H1 (cell line): ENCODE measurements at places on chromosomes 3 and 15. TPM values are rescaled to one million over a fixed set of nuclear protein-coding genes. Genes with fewer than 3 reads are reported as not detected.

DNA sequence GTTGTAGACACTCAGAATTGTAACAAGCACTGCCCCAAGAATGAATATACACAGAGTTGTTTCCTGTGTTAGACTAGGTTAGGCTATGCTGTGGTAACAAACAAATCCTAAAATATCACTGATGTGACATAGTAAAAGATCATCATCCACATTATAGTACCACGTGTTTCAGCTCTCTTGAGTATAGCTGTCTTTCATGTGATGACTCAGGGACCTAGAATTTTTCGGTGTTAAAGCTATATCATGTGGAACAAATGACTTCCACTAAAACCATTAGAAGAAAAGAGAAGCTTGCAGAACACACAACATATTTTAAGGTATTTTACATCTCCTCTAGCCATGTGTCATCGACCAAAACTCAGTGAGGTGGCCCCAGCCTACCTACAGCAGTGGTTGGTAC is 307.9 kb upstream of the RBMS3 start:
- DNase-seq, result no peak

GRCh38 chr3:142987707-142988106 is 13.7 kb upstream of the U2SURP start:
- DNase-seq, result no peak

Gene C3orf80
- total RNA-seq, result 1.1 TPM in 2 replicates

Gene ADCY5
- 18.5 and 18.9 TPM in 2 replicates for total RNA-seq

GRCh38 chr3:27661797-27662196 is 60.3 kb downstream of the EOMES start:
- peak; percentile 30 for DNase-seq

DNA sequence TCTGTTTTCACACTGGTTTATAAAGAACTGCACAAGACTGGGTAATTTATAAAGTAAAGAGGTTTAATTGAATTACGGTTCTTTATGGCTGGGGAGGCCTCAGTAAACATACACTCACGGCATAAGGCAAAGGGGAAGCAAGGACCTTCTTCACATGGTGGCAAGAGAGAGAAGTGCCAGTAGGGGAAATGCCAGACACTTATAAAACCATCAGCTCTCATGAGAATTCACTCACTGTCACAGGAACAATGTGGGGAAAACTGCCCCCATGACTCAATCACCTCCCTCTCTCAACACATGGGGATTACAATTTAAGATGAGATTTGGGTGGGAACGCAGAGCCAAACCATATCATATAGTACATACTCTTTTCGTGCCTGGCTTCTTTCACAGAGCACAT is 42.4 kb downstream of the MAP2K1 start:
- DNase-seq, result no peak

DNA sequence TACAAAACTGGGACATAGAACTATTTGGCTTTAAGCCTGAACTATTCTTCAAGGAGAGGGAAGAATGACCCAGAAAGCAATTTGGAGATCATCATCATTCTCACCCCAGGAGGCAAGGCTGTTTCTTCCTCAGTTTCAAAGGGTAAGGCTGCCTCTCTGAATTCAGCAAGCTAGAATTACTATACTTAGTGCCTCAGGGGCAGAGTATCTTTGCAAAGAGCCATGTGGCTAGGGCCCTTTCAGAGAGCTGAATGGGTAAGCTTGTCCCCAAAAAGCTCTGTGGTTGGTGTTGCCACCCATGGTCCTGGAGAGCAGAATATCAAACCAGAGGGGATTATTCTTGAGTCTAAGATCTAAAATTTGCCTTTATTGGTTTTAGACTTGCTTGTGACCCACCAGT is 720.3 kb upstream of the ARPP21 start:
- no peak for DNase-seq

DNA sequence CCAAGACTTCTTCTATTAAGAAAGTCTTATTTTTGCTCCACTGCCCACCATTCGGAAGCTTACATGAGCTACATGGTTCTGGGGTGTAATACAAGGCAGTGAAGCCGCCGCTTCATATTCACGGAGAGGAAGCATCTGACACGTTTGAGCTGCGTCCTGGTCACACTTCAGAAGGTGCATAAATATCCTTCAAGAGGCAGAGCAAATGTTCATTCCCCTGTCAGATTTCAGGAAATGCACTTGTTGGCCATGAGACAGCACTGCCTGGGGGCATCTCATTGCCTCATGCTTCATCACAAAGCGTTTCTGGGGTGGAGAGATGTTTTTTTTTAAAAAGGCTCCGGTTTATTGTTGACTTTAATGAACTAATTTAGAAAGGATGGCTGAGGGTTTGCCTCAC is 119.9 kb downstream of the CADPS start:
- DNase-seq, result no peak

DNA sequence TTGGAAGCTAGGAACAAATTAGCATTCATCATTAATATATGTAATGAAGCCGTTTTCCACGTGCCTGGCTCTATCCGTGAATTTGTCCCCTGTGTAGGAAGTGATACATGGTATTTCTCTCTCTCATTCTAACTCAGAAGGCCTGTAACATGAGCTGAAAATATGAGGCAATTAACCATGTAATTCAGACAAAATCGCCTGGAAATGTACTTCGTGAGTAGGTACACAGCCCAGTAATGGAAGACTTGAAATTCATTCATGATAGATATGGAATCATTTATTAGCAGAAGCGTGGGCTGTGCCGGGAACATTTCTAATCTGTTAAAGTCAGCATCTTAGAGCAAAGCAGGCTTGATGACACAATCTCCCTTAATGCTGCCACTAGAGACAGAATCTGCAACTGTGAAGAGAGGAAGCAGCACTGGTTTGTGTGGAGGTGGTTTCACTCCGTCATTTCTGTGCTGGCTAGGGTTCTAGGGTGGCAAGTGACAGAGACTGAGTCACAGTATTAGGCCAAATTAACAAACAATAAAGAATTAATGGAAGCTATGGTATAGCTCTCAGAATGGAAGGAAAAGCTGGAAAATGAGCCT is 225.0 kb upstream of the PROK2 start:
- no peak for DNase-seq

- no peak for DNase-seq
Observed at GRCh38 chr3:65996589-65996988, 42.1 kb downstream of the MAGI1 start.

GRCh38 chr3:99348451-99348850 is 289.9 kb upstream of the COL8A1 start:
- DNase-seq, result no peak

DNA sequence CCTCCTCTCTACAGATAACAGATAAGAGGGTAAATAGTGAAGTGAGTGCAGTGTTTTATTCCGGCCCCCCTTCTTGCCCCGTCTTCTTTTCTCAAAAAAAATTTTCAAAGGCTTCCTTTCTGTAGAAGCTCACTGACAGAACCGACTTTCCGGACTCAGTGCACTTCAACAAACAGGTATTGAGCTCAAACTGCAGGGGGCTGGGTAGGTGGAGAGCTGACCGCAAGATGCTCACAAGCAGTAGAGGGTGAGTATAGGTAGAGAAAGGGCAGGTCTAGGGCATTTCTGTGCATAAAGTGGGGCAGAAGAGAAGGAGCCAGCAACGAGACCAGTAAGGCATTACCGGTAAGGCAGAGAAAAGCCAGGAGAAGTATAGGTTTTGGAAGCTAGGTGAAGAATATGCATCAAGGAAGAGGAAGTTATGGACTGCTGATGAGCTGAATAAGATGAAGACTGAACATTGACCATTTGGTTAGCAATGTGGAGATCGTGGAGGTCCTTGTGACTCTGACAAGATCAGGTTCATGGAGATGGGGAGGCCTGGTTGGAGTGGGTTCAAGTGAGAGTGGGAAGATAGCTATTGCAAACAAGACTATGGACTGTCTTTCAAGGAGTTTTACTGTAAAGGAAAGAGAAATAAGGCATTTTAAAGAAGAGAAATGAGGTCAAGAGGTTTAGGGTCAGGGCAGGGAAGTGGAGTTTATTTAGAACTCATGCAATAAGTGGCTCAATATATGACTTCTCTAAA is 97.4 kb downstream of the ST6GAL1 start:
- no peak for DNase-seq

GRCh38 chr15:67184208-67184925 is 70.1 kb downstream of the AAGAB start:
- no peak for DNase-seq

DNA sequence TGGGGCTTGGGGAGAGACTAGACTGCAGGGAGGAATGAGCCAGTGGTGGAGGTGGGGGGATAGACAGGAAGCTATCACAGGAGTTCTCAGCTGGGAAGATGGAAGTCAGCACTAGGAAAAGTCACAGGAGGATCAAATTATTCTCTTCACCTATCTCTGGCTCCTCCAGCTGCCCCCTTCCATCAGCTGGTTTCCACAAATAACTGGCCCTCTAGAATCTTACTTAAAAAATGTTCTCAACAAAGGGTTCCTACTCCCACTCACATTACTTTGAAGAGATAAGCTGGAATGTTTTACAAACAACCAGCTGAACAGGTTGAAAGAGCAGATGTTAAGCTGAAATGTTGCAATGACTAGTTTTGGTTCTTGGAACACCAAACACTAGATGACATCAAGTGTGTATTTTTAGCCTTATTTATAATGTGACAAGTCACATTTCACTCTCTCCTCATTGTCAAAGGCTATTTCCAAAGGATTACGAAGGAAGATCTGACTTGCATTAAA is 102.7 kb upstream of the AADACL2 start:
- no peak for DNase-seq

- no peak for DNase-seq
Observed at GRCh38 chr15:88142121-88142520, 114.4 kb downstream of the NTRK3 start.

Gene PAK6
- 9.0 and 9.4 TPM in 2 replicates for total RNA-seq

Gene PRRT3
- 8.4 and 9.2 TPM in 2 replicates for total RNA-seq

- no peak for DNase-seq
Observed at GRCh38 chr3:155995525-155996370, 124.6 kb upstream of the KCNAB1 start.

- DNase-seq, result no peak
Observed at GRCh38 chr3:72482589-72483321, 365.5 kb downstream of the SHQ1 start.

DNA sequence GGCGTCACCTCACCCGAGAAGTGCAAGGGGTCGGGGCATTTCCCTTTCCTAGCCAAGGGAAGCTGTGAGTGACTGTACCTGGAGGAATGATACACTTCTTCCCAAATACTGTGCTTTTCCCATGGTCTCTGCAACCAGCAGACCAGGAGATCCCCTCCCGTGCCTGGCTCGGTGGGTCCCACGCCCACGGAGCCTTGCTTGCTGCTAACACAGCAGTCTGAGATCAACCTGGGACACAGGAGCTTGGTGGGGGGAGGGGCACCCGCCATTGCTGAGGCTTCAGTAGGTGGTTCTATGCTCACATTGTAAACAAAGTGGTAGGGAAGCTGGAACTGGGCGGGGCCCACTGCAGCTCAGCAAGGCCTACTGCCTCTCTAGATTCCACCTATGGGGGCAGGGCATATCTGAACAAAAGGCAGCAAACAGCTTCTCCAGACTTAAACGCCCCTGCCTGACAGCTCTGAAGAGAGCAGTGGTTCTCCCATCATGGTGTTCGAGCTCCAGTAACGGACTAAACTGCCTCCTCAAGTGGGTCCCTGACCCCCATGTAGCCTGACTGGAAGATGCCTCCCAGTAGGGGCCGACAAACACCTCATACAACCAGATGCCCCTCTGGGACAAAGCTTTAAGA is 31.4 kb upstream of the ABHD5 start:
- no peak for DNase-seq

DNA sequence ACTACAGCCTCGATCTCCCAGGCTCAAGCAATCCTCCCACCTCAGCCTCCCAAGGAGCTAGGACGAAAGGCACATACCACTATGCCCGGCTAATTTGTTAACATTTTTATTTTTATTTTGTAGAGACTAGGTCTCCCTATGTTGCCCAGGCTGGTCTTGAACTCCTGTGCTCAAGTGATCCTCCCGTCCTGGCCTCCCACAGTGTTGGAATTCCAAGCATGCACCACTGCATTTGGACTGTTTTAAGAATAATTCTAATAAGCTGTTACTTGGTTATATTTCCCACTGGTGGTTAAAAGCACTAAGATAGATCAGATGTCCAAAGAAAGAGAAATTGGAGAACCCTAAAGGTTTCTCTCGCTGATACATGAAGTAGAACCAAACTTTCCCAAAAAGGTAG is 3.1 kb downstream of the AAGAB start:
- DNase-seq, result no peak

DNA sequence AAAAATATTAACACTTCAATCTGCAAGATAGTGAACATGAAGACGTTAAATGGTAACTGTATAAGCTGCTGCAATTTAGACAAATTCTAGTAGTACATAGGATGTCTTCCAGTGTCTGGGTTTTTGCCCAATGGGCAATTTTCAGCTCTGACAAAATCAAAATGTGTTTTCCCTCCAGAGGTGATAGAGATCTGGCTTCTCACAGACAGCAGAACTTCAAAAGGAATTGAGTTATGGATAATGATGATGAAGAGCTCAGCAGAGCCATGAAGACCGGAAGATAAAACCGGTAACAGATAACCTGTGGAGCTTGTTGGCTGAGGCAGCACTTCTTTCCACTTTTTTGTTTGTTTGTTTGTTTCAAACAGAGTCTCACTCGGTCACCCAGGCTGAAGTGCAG is 89.4 kb upstream of the NTRK3 start:
- DNase-seq, result no peak

Gene COL6A5
- total RNA-seq, result 0.06 TPM in 1 of 2 replicates, not detected in the other

DNA sequence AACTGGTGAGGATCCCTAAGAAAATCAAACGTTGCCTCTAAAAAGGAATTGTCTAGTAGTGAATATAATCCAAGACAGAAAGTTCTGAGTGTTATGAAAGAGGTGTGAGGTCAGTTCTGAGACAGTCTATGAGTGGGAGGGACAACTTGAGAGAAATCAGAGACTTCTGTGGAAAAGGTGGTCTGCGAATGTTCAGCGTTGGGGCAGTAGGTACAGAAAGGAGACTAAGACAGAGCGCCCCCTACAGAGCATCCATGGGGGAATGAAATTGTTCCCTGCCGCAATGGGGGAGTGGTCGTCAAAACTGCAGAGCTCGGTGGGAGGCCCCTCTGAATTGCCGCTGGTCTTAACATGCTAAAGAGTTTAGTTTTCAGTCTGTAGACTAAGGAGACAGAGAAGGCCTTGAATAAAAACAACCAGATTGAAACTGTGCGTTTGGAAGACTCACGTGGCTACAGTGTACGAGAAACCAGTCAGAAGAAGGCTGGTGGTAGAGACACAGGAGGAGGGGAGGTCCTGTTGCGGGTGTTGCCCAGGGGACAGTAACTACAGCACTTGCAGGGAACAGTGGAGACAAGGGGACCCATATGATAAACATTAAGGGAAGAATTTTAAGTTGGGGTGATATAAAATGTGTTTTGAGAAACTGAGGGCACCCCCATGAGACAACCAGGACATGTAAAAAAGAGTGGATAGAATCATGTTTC is 6.9 kb downstream of the TNIK start:
- DNase-seq, result no peak

Gene ARHGEF26
- 13.3 and 15.6 TPM in 2 replicates for total RNA-seq

Gene THAP10
- 3.4 and 4.5 TPM in 2 replicates for total RNA-seq

DNA sequence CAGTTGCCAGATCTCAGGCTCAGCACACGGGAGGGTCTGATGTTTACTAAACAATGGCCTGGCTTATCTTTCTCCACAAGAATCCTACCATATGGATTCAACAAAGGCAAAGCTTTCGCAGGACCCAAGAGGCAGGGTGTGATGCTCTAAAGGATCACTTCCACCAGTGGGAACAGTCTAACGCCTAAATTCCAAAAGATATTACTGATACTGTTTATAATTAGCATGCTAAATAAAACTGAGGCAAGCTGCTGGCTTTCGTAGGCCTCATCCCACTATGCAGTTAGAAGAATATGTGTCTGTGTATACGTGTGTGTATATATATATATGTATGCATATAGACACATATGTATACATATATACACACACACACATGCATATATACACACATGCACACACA is 22.3 kb downstream of the RORA start:
- DNase-seq, result no peak

GRCh38 chr3:58471025-58471887 is 20.6 kb upstream of the KCTD6 start:
- no peak for DNase-seq
